ENCODE measurements at places on chromosomes 1 and 21.

GRCh38 chr21:36694031-36694515, 4.8 kb upstream of the SIM2 start:
- DNase-seq = no peak

- no peak for DNase-seq
Observed at GRCh38 chr1:64663668-64664067, 81.2 kb upstream of the RAVER2 start.

- DNase-seq = no peak
Observed at GRCh38 chr1:82795508-82796149, 994.9 kb downstream of the ADGRL2 start.

DNA sequence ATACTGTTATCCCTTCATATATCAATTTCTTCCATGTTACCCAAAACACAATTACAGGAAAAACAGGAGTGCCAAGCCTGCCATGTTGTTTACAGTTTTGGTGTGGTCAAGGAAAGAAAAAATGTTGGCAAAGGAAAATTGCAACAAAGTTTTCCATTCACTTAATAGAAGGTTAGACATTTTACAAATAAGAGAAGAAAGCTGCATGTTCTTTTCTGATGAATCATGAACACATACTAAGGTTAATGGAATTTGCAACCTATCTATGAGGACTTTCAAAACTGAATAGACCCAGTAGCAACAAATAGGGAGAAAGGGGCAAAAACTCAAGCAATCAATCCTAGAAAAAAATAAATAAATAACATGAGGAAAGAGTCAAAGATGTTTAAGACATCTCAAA, 556.7 kb downstream of the DPYD start:
- DNase-seq = no peak

- no peak for DNase-seq
Observed at GRCh38 chr1:100299521-100300222, 33.7 kb downstream of the RTCA start.

GRCh38 chr1:76068542-76068941, 6.0 kb upstream of the ST6GALNAC3 start:
- no peak for DNase-seq

GRCh38 chr1:95071539-95071938, 1.2 kb downstream of the ALG14 start:
- DNase-seq = no peak

DNA sequence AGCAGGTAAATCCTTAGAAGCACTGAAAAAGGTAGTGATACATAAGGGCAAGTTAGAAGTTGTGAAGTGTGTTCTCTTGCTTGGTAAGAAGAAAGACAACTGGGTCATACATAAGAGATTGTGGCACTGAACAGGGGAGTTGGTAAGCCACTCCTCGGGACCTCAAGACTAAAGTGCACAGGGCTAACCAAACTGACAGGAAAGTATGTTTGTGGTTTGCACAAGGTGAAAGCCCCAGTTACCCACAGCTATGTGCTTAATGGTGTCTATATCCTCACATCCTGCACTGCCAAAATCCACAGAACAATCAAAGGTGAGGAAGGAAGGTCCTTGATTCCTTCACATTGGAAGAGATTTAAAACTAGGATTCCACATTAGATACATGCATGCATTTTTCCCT, 276.5 kb downstream of the DNM3 start:
- DNase-seq = peak; percentile 12

DNA sequence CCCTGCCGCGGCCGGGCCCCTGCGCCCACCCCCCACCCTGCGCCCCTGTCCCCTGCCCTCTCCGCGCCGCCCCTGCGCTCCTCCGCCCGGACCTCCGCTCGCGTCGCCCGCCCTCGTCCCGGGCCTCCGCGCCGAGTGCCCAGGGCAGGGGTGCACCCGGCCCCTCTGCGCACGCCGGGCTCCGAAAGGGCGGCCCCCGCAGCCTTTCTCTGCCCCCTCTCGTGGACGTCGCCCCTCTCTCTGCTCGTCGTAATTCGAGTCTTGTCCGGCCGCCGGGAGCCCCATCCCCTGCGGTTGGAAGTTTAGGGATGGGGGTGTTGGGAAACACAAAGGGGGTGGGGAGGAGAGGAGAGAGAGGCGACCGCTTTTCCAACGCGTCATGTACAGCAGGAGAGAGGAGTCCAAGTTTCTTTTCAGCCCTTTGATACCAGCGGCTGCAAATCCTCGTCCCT, 407 bp downstream of the GALNT2 start:
- peak; percentile 59 for DNase-seq

DNA sequence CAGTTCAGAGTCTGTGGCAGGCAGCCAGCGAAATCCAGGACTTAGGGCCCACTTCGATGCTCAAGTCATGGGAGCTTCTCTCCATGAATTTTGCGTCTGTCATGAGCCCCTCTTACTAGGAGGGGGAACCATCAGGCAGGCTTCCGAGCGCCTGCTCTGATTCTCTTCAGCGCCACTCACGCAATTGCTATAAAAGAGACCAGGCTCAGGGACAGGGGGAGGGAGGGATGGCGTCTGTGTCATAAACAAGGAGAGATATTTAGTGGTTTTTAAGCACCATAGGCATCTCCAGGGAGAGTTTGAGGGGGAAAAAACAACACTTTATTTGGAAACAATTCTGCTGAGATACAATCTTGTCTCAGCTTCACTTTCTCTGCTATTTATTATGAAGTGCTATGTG, 60.6 kb downstream of the NAV1 start:
- no peak for DNase-seq

DNA sequence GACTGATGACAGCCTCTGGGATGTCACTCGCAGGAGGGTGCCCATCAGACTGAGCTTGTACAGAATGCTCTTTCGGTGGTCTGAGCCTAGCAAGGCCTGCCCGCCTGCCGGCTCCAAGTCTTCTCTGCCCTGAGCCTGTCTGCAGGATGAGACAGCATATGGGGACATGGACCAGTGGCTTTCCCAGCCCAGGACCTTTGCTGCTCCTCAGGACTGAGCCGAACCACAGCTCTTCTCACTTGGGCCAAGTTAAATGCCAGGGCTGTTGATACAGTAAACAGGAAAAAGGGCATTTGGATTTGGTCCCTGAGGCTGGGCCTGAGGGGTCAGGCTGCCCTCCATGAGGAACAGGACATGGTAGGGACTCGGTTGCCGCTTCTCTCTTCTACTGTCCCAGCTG, 64.3 kb upstream of the EPS8L3 start:
- no peak for DNase-seq

GRCh38 chr1:51073456-51073855, 28.6 kb upstream of the C1orf185 start:
- no peak for DNase-seq

DNA sequence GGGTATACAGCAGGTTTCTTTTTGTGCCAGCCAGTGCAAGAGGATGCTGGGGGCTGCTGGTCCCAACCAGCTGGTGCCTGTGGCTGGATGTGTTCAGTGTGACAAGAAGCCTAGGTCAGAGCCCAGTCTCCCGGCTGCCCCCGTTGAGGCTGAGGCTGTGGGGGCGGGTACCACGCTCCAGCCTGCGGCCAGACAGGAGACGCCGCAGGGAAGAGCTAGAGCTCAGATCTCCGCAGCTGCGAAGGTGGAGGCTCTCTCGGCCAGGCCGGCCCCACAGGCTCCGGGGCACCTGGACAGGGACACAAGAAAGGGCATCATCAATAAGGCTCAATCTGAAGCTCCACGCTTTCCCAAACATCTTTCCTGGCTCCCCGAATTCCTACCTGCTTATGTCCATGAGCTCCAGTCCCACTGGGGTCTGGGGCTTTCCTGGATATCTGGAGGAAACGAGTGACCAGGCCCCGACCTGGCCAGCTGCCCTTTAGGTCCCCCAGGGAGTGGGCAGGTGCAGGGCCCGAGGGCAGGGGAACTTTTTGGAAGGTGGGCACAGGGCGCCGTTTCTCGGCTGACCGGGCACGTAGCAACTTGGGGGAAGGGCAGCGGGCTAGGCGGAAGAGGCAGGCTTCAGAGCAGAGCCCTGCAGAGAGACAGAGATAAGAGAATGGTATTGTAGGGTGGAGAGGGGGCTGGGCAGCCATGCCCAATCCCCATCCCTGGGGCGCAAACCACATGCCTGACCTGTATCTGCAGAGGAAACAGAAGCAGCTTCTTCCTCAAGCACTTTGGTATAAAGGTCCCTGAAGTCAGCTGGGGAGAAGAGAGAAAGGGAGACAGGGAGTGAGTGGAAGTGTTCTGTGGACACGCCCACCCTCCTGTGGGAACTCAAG, 7.4 kb downstream of the ENTREP3 start:
- DNase-seq = no peak

- no peak for DNase-seq
Observed at GRCh38 chr21:38491536-38491935, 6.7 kb downstream of the ERG start.

GRCh38 chr1:203085528-203086406, at the start of gene MYOG:
TSS of gene MYOG (minus strand) at chr1:203086012. CDS start at chr1:203085961, 51 bp downstream.
- DNase-seq = no peak

GRCh38 chr21:23127973-23128372, 2129.8 kb downstream of the NCAM2 start:
- no peak for DNase-seq

Measured in SW480 (cell line).